ENCODE measurements at places on chromosomes 2 and 18. TPM values are rescaled to one million over a fixed set of nuclear protein-coding genes. Genes with fewer than 3 reads are reported as not detected.

GRCh38 chr2:240413813-240414429 lies 21.5 kb upstream of the GPC1 start:
- H3K36me3 ChIP-seq = no peaks in the 10 kb centered on the region
- peaks cover 19% of the 10 kb centered on the region for H3K27me3 ChIP-seq
- no peak overlapping the region for H3K27ac ChIP-seq
- no peak overlapping the region for H3K4me3 ChIP-seq

The HOXD3 gene
- not detected for total RNA-seq

- H3K27me3 ChIP-seq = no peaks in the 10 kb centered on the region
- no peaks in the 10 kb centered on the region for H3K36me3 ChIP-seq
- no peak for DNase-seq
Measured at GRCh38 chr18:75269124-75269680, 58.6 kb downstream of the TSHZ1 start.

GRCh38 chr2:128773641-128774319 lies 455.1 kb upstream of the HS6ST1 start:
- H3K27me3 ChIP-seq = no peaks in the 10 kb centered on the region
- no peak overlapping the region for H3K27ac ChIP-seq
- no peak for DNase-seq
- no peaks in the 10 kb centered on the region for H3K36me3 ChIP-seq
- no peak overlapping the region for H3K4me3 ChIP-seq
- H3K4me1 ChIP-seq = peaks cover 27% of the 10 kb centered on the region

GRCh38 chr2:239300871-239301735 lies 99.7 kb downstream of the HDAC4 start:
- H3K4me3 ChIP-seq = peak overlapping the region; percentile 44
- H3K4me1 ChIP-seq = peaks cover 98% of the 10 kb centered on the region
- H3K36me3 ChIP-seq = no peaks in the 10 kb centered on the region
- H3K27ac ChIP-seq = peak overlapping the region; percentile 65
- H3K27me3 ChIP-seq = no peaks in the 10 kb centered on the region
- DNase-seq = peak; percentile 14

- H3K36me3 ChIP-seq = no peaks in the 10 kb centered on the region
- no peak overlapping the region for H3K4me3 ChIP-seq
Measured at GRCh38 chr2:64773461-64774118, 119.9 kb upstream of the SERTAD2 start.

The LRRC30 gene
- total RNA-seq = not detected

The EIF2AK3 gene
- total RNA-seq = 8.2 TPM
